HAP-1 (cell line): ENCODE measurements at places on chromosomes 3 and 15.

GRCh38 chr15:75849167-75849566, 5.9 kb downstream of the UBE2Q2 start:
- no peak for DNase-seq

DNA sequence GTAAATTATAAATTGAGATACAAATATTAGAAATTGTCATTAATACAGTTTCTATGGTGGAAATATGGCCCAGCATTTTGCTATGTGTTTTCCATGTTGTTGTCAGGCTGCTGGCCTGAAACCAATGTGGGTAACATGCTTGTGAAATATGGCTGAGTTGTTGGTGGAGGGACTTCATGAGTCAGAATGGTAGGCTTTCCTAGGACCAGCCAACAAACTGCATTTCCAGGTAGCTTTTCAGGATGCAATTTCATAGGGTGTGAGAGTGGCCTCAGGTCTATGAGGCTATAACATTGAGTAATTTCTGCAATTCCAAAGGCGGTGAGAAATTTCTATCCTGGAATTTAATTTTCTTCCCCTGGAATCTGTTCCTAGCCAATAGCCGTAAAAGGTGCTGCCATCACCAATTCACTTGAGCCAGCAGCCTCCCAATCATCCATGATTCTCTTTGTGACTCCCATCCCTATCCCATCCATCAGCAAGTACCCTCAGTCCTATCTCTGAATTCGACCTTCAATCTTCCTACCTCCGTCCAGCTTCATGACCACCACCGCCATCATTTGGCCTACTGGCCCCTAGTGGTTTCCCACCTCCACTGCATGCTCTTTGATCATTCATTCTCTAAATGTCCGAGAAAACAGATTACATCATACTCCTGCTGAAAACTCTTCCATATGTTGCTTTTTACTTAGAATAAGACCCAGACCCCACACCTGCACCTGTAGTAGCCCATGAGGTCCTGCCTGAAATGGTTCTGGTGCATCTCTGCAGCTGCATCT, 276.6 kb upstream of the CFAP20DC start:
- DNase-seq, result peak; percentile 11

- no peak for DNase-seq
Observed at GRCh38 chr3:122349171-122349570, 24.1 kb downstream of the CSTA start.

- DNase-seq, result peak; percentile 41
Observed at GRCh38 chr3:180680097-180680430, 775 bp upstream of the CCDC39 start.

DNA sequence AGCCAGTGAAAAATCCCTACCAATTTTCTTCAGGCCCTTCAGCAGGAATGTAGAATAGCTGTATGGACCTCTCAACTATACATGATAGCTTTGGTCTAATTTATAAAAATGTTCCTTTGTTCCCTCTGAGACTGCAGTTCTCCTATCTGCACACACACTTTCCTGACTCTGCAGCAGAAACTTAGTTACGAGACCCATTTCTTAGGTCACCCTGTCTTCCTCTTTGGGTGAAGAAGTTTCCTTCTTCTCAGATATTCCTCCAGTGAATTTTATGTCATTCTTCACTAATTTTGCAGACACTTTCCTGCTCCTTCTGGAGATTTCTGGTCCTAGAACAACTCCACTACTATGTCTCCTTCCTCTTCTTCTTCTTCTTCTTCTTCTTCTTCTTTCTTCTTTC, 42.6 kb downstream of the CD200R1L start:
- no peak for DNase-seq
